Thyroid gland (tissue), 4 donors: ENCODE measurements at places on chromosomes 1 and 21. TPM values are rescaled to one million over a fixed set of nuclear protein-coding genes. Genes with fewer than 3 reads are reported as not detected.

- no peaks in the 10 kb centered on the region for H3K27me3 ChIP-seq
- H3K27ac ChIP-seq: no peak overlapping the region
- no peaks in the 10 kb centered on the region for H3K36me3 ChIP-seq
- no peaks in the 10 kb centered on the region for H3K4me1 ChIP-seq
Observed at GRCh38 chr1:171218661-171219060, 29.6 kb upstream of the FMO1 start.

DNA sequence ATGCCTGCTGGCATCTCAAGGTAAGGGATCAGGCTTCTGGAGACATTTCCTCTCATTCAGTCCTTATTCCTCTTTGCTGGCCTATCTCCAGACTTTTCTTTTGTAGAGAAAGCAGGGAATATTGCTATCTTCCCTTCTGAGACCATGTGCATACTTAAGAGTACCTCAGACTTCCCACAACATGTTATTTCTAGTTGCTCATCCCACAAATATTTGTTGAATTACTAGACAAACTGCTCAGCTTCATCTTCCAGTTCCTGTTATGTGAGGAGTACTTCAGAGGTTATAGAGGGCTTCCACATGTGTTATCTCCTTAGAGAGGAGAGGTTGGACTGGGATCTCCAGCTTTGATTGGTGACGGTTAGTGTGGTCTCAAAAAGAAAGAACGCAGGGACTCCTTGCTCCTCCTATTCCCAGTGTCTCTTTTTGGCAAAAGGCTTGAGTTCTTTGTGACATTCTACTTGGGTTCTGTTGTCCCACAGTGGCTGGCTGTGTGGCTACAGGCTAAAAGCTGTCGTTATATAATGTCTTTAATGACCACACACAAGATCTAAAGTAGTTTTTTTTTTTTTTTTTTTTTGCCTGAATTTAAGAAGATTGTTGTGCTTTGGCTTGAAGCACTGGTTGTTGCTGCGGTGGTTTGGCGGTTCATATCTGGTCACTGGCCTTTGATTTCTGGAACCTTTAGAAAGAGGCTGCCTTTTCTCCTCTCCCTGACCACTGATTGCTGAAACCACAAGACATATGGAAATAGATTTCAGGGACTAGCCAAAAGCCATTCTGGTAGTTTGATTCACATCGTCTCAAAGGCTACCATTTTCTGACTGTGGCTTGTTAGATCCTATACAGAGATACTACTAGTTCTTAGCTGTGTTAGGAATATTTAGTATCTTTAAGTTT, 78.7 kb downstream of the FGGY start:
- no peaks in the 10 kb centered on the region for H3K36me3 ChIP-seq
- no peaks in the 10 kb centered on the region for H3K4me1 ChIP-seq
- no peaks in the 10 kb centered on the region for H3K27me3 ChIP-seq
- H3K4me3 ChIP-seq: no peak overlapping the region
- DNase-seq: no peak

- H3K36me3 ChIP-seq: no peaks in the 10 kb centered on the region
- H3K27ac ChIP-seq: no peak overlapping the region
- H3K27me3 ChIP-seq: peaks cover 11% of the 10 kb centered on the region
Observed at GRCh38 chr1:202704601-202705000, 5.7 kb downstream of the SYT2 start.

CRP gene
- total RNA-seq: not detected

ANKRD13C gene
- total RNA-seq: 28.7 TPM

DNA sequence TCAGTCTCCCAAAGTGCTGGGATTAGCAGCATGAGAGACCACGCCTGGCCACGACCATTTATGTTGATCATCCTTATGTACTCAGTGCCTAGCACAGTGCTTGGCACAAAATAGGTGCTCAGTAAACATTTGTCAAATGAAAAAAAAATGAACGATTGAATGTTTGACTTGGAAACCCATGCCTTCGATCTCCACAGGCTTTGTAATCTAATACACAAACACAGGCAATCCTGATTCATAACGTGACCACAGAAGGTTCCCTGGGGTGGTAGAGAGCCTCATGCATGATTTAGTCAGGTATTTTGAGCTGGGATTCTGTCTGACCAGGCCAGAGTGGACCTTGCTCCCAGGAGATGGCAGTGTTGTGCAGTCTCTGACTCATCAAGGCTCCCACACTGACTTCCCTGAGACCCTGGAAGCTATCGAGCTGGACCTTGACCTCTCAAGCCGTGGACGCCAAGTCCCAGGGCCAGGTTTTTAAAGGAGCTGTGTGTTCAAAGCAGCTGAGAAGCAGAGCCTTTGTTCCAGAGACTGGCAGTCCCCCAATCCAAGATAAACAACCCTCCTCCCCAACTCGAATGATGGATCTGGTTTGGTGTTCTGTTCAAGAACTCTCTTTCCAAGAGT, 81.1 kb downstream of the PGM1 start:
- H3K4me1 ChIP-seq: peaks cover 14% of the 10 kb centered on the region
- no peaks in the 10 kb centered on the region for H3K36me3 ChIP-seq
- no peak overlapping the region for H3K27ac ChIP-seq
- no peak overlapping the region for H3K4me3 ChIP-seq

KIAA0319L gene
- 65.8 TPM for total RNA-seq

- no peak for DNase-seq
- H3K27ac ChIP-seq: no peak overlapping the region
- H3K4me1 ChIP-seq: peaks cover 9% of the 10 kb centered on the region
- H3K27me3 ChIP-seq: no peaks in the 10 kb centered on the region
- H3K36me3 ChIP-seq: no peaks in the 10 kb centered on the region
- peak overlapping the region; percentile 33 for H3K4me3 ChIP-seq
Observed at GRCh38 chr1:89199525-89200031, 836 bp upstream of the GBP4 start.

ARHGEF16 gene
- 23.7 TPM for total RNA-seq

DNA sequence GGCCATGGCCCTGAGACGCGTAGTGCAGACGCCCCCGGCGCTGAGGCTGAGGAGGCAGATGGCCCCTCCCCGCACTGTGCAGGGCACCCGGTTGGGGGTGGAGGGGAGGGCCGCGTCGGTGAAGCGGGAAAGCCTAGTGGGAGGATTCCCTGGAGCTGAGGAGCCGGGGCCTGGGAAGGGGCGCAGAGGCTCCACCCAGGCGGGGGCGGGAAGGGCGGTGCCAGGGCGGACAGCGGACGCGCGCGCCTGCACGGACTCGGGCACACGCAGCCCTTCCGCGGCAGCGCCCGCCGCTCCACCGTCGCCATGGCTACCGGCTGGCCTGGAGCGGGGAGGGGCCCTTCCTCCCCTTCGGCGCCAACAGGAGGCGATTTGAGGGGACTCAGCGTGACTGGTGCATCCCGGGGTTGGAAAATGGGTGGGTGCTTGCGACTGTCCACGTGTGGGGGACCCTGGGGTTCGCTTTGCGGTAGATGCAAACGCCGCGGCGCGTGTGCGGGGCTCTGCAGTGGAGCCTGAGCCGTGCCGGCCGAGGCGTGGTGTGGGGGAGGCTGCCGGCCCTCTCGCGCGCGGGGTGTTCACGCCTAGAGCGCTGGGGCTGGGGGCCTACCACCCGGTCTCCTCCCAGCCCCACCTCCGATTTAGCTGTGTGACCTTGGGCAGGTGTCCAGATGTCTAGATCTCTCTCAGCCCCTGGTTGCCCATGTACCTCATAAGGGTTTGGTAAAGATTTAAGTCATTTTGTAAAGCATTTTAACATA, 35.1 kb downstream of the PTPRF start:
- H3K27ac ChIP-seq: no peak overlapping the region
- H3K36me3 ChIP-seq: no peaks in the 10 kb centered on the region
- peak overlapping the region; percentile 26 for H3K4me3 ChIP-seq
- peak; percentile 70 for DNase-seq
- no peaks in the 10 kb centered on the region for H3K27me3 ChIP-seq

GRCh38 chr1:62723883-62724282, 35.7 kb upstream of the DOCK7 start:
- no peak overlapping the region for H3K4me3 ChIP-seq
- peaks cover 4% of the 10 kb centered on the region for H3K4me1 ChIP-seq
- no peaks in the 10 kb centered on the region for H3K27me3 ChIP-seq
- H3K27ac ChIP-seq: no peak overlapping the region
- no peaks in the 10 kb centered on the region for H3K36me3 ChIP-seq
- no peak for DNase-seq

- no peaks in the 10 kb centered on the region for H3K27me3 ChIP-seq
- DNase-seq: no peak
- H3K27ac ChIP-seq: no peak overlapping the region
- H3K4me3 ChIP-seq: no peak overlapping the region
- H3K36me3 ChIP-seq: no peaks in the 10 kb centered on the region
Observed at GRCh38 chr1:51494138-51494830, 24.8 kb downstream of the EPS15 start.

GRCh38 chr1:109386054-109386717, 11.5 kb downstream of the SORT1 start:
- peak overlapping the region; percentile 81 for H3K27ac ChIP-seq
- H3K4me1 ChIP-seq: peaks cover 90% of the 10 kb centered on the region
- no peaks in the 10 kb centered on the region for H3K27me3 ChIP-seq
- DNase-seq: no peak
- no peaks in the 10 kb centered on the region for H3K36me3 ChIP-seq
- H3K4me3 ChIP-seq: no peak overlapping the region

DNA sequence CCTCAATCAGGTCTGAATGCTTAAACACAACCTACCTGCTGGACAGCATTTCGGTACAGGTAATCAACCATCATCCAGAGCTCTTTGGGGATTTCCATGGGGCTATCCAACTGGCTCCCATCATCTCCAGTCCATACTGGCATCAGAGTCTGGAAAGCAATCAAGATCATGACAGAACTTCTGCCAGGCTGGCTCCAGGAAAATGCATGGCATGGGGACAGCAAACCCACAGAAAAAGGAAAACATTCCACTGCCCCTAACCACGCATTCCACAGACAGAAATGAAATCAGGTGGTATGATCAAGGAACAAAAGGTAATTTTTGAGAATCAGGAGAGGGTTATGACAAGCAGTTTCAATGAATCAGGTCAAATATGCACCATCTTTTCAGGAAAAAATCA, 9.1 kb upstream of the MTF1 start:
- no peak overlapping the region for H3K4me3 ChIP-seq
- no peak overlapping the region for H3K27ac ChIP-seq
- no peaks in the 10 kb centered on the region for H3K4me1 ChIP-seq

DNA sequence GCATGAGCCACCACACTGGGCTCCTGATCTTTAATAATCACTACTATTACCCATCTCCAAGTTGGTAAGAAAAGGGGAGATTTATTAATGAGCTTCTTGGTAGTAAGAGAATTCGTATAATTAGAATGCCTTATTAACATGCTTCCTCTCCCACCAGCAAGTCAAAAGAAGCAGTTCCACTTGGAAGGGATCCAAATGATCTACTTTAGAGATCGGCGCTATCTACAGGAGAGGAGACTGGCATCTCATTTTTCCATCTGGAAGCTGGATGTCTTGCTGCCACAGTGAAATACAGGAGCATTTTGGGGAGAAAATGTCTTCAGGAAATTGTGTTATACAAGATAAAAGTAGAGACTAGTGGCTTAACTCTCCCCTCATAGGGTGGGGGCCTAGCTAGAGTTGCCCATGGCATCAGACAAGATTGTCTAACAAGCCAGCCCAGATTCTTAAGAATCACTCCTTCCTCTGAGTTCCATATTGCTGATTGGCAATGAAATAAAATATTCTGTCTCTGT, 33.6 kb upstream of the CAMSAP2 start:
- H3K4me1 ChIP-seq: no peaks in the 10 kb centered on the region
- no peak for DNase-seq
- H3K4me3 ChIP-seq: no peak overlapping the region
- no peak overlapping the region for H3K27ac ChIP-seq
- no peaks in the 10 kb centered on the region for H3K27me3 ChIP-seq
- H3K36me3 ChIP-seq: no peaks in the 10 kb centered on the region

HES3 gene
- not detected for total RNA-seq

SPATA17 gene
- total RNA-seq: 1.2 TPM

- H3K27ac ChIP-seq: no peak overlapping the region
- no peak overlapping the region for H3K4me3 ChIP-seq
- H3K36me3 ChIP-seq: no peaks in the 10 kb centered on the region
- H3K27me3 ChIP-seq: no peaks in the 10 kb centered on the region
- H3K4me1 ChIP-seq: peaks cover 4% of the 10 kb centered on the region
Observed at GRCh38 chr1:196611873-196612272, 3.6 kb upstream of the KCNT2 start.

GRCh38 chr1:159197561-159198557, 6.8 kb upstream of the ACKR1 start:
- no peaks in the 10 kb centered on the region for H3K36me3 ChIP-seq
- H3K27ac ChIP-seq: no peak overlapping the region
- peak; percentile 74 for DNase-seq
- no peaks in the 10 kb centered on the region for H3K27me3 ChIP-seq
- no peak overlapping the region for H3K4me3 ChIP-seq

GRCh38 chr21:32520875-32521735, 64.2 kb downstream of the TCP10L start:
- H3K27ac ChIP-seq: peak overlapping the region; percentile 77
- H3K27me3 ChIP-seq: no peaks in the 10 kb centered on the region
- no peaks in the 10 kb centered on the region for H3K4me1 ChIP-seq
- H3K4me3 ChIP-seq: no peak overlapping the region

DNA sequence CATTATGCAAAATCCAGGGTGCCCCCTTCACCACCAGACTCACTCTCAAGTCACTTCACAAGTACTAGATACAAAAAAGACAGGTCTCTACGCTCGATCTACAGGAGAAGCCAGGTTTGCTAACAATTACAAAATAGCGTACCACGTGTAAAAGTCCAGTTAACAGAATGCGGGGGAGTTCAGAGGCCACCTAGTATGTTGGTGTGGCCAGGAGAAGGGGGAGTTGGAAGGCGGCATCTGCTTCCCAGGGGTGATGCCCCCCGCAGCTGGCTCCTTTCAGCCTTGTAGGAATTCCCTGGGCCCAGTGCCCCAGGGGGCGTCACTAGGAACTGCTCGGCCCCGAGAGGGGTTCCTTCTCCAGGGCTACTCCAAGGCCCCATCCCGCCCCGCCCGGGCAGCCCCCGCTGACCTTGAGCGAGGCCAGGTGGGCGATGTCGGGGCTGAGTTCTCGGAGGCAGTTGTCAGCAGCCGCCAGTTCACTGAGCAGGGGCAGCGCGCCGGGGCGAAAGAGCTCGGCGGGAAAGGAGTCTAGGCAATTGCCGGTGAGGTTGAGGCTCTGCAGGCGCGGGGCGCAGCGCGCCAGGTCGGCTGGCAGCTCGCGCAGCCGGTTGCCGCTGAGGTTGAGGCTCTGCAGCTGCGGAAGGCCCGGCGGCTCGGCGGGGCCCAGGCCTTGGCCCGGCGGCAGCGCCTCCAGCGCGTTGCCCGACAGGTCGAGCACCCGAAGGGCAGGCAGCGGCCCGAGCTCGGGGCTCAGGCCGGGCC, 664 bp downstream of the LRRC47 start:
- peak overlapping the region; percentile 80 for H3K4me3 ChIP-seq
- H3K27ac ChIP-seq: peak overlapping the region; percentile 23
- no peaks in the 10 kb centered on the region for H3K36me3 ChIP-seq
- no peaks in the 10 kb centered on the region for H3K27me3 ChIP-seq

- H3K27me3 ChIP-seq: no peaks in the 10 kb centered on the region
- H3K4me1 ChIP-seq: peaks cover 6% of the 10 kb centered on the region
- no peak overlapping the region for H3K4me3 ChIP-seq
- no peak for DNase-seq
Observed at GRCh38 chr1:162857850-162858249, 3.1 kb downstream of the CCDC190 start.
